ENCODE measurements at places on chromosomes 4 and X.

- DNase-seq: no peak
These were observed 17.3 kb downstream of the PARM1 start for GRCh38 chr4:74950200-74950599.

DNA sequence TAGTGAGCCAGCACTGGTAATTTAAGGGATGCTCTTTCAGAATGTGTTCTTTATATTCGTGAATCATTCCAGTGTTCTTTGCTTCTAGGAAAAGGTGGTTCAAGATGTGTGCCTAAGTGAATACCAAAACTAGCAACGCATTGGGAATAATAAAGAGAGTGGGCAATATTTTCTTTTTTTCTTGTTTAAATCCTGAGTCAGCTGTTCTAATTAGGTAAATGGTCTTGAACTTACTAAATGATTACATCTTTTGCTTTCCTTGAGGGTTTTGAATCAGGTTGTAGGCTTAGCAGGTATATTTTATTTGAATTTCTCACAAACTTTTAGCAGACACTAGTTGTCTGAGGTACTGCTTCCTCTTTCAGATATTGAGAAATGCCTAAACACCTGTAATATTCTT is 29.5 kb downstream of the ENPEP start:
- DNase-seq: no peak

GRCh38 chrX:18707426-18708049 is at the start of gene PPEF1:
Gene PPEF1, plus strand, starts transcription at chrX:18707645. Its CDS starts 136 bp downstream, at chrX:18707781.
- DNase-seq: no peak

GRCh38 chrX:53438174-53438831 is 4.1 kb upstream of the HSD17B10 start:
- no peak for DNase-seq

DNA sequence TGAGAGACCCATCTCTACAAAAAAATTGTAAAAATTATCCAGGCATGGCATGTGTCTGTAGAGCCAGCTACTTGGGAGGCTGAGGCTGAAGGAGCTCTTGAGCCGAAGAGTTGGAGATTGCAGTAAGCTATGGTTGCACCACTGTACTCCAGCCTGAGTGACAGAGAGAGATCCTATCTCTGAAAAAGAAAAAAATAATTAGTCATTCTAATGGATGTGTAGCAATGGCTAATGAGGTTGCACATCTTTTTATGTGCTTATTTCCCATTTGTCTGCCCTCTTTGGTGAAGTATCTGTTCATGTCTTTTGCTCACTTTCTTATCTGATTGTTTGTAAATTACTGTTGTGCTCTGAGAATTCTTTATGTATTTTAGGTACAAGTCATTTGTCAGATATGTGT is 19.0 kb upstream of the MAML3 start:
- no peak for DNase-seq

DNA sequence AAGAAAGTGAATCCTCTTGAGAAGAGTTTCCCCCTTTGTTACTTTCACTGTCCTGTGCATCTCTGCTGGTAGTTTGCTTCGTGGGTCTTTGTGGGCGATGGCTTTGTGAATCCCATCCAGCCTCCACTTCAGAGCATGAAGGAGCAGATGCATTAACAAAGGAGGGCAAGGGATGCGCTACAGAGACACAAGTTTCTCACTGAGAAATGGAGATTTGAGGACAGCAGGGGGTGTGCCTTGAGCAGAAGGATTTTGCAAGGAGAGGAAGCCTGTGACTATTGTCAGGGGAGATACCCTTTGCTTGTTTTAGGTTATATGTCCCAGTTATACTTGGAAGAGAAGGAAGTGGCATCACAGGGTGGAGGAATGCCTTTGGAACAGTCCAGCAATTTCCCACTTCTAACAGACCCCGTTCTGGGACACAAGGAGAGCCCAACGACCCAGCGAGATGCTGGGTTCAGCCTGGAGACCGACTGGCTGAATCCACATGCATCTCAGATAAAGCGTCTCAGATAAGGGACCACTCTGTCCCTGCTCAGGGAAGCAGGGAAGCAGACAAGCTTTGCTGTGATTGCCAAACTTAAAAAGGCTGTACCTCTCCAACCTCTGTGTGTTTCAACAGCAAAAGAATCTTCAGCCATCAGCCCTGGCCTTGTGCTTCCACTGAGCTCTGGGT is 314.6 kb upstream of the GATB start:
- DNase-seq: no peak

DNA sequence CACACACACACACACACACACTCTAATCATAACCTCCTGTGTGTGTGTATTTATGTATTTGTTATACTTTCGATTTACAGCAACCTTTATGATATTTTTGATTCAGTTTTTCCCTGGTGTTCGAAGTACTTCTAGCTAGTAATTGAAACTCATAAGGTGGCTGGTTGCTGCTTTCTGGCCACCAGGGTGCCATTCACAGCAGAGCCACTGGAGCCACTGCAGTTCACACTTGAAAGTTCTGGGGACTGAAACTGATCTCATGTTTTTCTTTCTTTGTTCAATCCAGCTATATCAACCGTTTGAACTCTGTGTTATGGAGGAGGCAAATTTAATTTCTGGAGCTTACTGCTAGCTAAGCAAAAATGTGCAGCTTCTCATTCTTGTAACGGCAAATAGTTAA is 419.4 kb downstream of the ADGRL3 start:
- DNase-seq: no peak

GRCh38 chrX:21738210-21738949 is 19.5 kb downstream of the SMPX start:
- DNase-seq: no peak

- no peak for DNase-seq
These were observed 33.3 kb upstream of the VCX2 start for GRCh38 chrX:8204169-8204935.

DNA sequence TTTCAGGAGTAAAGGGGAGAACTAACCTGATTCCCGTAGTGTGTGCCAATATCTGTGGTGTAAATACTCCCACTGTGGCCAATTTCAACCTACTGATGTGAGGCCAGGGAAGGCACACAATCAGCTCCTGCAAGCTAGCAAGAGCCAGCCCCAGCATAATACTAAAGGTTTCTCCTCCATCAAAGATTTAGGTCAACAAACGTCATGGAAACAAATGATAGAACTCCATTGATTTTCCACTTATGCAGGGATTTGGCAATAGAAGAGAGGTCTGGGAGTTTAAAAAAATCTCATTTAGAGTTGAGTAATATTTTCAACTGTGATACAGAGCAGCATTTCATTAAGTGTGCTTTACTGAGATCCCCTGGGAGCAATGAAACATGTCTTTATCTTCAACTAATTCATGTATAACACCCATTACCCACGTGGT is 15.8 kb upstream of the VEGFD start:
- no peak for DNase-seq

- no peak for DNase-seq
These were observed 21.4 kb downstream of the USO1 start for GRCh38 chr4:75745721-75746199.

DNA sequence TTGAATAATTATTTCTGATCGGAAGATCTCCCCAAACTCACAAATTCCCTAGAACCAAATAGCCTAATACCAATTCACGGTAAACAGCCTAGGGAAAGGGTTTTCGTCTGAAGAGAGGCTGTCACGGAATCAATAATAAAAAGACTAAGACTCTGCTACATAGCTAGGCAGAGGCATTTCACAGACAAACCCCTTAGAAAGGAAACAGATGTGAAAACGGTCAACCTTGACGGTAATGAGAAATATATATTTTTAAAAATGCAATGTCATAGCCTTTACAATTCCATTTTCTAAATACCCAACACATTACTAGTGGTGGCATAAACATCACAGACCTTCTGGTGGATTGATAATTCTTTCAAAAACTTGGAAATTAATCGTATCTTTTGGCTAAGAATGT is 28.4 kb downstream of the PROM1 start:
- no peak for DNase-seq

- DNase-seq: no peak
These were observed 16.9 kb downstream of the SYNPO2 start for GRCh38 chr4:118905566-118905965.
